Fibroblast of pulmonary artery (primary cell): ENCODE measurements at places on chromosomes 12 and 14.

DNA sequence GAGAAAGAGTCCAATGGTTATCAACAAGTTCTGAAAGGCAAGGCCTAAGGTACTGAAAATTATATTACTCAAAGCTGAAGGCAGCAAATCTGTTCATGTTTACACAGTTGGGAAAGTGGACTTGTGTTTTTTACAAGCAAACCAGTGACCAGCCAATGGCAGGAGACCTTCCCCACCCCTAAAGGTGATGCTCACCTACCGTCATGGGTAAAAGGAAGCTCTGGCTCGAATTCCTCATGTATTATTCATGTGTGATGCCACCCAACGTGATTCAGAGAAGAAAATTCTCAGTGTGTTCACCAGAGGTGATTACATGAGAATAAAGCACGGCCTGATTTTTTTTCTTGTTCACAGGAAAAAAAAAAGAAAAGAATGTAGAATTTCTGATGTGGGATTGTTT lies 1161.2 kb upstream of the SEL1L start:
- DNase-seq = no peak

DNA sequence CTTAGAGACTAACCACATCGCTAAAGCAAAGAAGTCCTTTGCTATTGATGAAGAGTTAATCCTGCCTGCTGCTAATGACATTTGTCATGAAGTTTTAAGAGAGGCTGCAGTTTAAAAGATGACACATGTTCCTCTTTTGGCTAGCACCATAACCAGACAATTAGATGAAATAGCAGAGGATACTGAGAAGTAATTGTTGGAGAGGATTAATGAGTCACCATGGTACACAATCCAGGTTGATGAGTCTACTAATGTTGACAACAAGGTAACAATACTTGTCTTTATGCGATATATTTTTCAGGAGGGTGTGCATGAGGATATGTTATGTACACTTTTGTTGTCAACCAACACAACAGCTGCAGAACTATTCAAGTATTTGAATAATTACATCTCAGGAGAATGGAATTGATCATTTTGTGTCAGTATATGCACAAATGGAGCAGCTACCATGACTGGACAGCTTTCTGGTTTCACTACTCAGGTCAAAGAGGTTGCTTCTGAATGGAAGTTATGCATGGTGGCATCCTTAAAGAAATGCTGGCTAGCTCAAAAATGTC lies 56.7 kb downstream of the LRRIQ1 start:
- DNase-seq = no peak

- peak; percentile 88 for DNase-seq
Measured at GRCh38 chr14:89137526-89138163, 279.4 kb downstream of the FOXN3 start.

DNA sequence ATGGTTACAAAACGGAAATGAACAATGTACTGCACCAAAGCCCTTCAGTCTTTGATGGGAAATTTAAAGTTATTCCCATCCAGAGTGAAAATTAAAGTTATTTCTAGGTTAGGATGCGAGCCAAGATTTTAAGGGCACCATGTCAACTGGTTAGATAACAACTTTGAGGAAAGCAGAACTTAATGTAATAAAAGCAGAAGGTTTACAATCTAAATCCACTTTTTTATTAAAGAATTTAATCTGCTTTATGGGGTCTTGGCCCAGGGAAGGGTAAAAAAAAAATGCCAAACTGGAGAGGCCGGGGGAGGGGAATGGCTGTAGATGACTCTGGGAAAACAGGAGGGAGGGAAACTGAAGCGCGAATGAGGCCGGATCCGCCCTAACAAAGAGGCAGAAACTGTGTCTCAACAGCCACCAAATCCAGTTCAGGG lies 108.2 kb upstream of the ATF7IP start:
- no peak for DNase-seq

- DNase-seq = peak; percentile 60
Measured at GRCh38 chr12:42741771-42742510, 152.4 kb upstream of the PRICKLE1 start.

GRCh38 chr12:62396750-62397149 lies 69.9 kb upstream of the MON2 start:
- peak; percentile 21 for DNase-seq

- DNase-seq = peak; percentile 69
Measured at GRCh38 chr14:33432407-33433023, 493.8 kb downstream of the NPAS3 start.

GRCh38 chr12:117404203-117404853 lies 42.9 kb upstream of the NOS1 start:
- no peak for DNase-seq

DNA sequence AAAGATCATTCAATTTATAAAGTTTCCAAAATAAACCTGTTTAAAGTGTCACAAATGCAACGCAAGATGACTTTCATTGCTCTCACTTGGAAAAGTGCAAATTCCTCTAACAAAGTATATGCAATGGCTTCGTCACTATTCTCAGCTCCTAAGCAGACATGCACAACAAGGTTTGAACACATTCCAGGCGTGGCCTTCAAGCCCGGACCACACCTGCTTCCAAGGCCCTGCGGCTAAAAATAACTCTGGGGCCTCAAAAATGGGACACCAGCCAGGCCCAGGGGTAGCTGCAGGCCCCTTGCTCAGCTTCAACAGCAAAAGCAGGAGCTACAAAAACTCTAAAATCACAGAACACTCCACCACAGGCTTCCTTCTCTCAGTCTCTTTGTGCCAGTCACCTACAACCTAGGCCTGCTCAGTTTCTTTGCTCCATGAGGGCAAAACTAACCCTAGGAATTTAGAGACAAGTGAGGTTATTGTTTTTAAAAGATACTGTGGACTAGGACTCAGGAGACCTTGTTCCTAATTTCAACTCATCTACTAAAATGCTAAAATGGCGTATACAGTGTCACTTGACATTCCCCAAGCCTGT lies 29.3 kb downstream of the DUSP16 start:
- no peak for DNase-seq

DNA sequence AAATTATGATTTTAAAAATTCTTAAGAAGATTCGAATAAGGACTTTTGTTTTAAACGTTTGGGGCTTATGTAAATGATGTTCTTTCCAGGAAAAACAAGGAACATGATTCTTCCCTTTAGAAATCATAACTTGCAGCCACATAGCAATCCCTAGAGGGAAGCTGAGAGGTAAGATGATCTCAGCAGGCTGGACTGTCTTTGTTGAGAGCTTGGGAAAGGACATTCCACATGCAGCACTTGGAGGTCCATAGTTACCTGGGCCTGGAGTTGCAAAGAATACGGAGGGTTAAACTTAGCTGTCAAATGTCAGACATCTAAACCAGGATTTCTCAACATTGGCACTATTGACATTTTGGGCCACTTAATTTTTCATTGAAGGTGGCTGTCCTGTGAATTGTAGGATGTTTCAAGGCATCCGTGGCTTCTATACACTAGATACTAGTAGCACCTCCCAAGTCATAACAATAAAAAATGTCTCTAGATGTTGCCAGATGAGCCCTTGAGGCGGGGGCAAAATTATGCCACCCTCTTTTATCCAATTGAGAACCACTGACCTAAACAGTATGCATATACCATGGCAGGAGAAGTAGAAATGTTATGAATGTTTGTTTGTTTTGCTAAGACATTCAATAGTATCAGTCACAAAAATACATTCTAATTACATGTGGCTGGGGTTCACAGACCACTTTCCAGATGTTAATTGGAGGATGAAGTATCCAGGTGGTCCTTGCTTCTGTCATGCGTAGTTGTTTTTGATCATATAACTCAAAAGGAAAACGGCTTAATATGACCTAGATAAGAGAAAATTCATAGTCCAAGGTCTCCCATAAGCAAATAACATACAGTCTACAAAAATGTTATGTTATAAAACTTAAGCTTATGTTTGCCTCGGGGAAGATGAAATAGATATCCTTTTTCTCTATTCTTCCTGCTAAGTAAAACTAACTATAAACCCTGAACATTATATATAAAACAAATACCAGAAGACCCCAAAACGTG lies 30.5 kb downstream of the TTC6 start:
- no peak for DNase-seq

DNA sequence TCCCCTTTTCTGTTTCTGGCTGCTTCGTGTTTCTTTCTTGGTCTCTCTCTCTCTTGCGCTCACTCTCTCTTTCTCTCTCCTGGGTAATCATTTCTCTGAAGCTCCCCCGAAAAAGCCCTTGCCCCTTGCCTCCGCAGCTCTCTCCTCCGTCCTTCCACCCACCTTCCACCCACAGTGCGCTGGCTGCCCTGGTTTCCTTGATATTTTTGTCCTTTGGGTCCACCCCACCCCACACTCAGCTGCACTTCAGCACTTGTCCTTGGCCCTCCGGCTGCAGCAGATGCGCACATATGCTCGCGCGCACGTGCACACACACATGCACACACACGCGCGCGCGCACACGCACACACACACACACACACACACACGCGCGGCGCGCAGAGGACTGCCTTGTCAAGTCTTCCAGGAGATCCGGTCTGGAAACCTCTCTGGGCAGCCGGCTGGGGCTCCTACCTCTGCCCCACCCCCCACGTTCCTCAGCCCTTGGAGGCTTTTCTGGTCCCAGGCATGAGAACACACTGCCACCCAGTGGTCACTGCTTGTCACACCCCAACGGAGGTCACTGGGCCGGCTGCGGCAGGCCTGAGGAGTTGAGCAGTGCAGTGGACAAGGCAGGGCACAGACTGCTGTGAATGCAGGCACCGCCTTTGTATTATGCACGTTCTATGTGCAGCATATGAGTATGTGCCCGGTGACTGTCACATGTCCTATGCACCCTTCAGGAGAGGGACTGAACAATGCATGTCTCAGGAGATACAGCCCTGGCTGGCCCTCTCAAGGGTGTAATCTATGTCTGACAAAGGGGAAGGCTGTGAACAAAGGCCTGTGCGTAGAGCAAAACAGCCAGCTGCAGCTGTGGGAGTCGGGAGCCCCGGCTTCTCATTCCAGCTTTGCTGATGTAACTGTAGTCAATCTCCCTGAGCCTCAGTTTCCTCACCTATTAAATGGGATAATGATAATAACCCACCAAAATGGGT lies 6.5 kb downstream of the LAG3 start:
- peak; percentile 95 for DNase-seq

GRCh38 chr12:103846415-103846814 lies 5.4 kb upstream of the NT5DC3 start:
- no peak for DNase-seq

GRCh38 chr12:46005151-46005797 lies 14.9 kb upstream of the SCAF11 start:
- DNase-seq = peak; percentile 47

- DNase-seq = peak; percentile 8
Measured at GRCh38 chr14:102922490-102923200, at the start of gene AMN. TSS of gene AMN (plus strand) at chr14:102922663. CDS start at chr14:102922689, 26 bp downstream.

- DNase-seq = no peak
Measured at GRCh38 chr14:45144658-45145057, 8.9 kb downstream of the FANCM start.

DNA sequence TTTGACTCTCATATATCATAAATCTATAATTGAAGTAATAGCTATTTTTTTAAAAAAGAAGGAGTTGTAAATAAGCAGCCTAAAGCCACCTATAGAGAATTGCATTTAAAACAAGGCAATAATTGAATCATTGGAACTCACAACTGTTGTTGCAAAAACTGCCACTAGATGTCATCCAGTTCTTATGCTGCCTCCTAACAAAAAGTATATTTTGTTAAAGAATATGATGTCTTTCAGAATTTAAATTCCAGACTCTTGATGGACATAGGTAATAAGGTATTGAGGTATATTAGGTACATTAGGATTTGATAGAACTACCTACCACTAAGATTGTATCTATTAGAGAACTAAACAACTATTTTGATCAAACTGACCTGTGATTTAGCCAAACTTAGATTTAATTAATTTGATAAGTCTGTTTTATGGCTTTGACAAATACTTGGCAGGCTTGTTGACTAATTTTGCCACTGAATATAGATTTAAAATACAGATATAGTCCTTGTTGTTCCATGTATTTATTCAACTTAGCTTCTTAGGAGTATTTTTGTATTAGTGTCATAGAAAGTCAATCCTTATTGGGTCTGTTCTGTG lies 401.4 kb downstream of the RPL10L start:
- DNase-seq = peak; percentile 31

DNA sequence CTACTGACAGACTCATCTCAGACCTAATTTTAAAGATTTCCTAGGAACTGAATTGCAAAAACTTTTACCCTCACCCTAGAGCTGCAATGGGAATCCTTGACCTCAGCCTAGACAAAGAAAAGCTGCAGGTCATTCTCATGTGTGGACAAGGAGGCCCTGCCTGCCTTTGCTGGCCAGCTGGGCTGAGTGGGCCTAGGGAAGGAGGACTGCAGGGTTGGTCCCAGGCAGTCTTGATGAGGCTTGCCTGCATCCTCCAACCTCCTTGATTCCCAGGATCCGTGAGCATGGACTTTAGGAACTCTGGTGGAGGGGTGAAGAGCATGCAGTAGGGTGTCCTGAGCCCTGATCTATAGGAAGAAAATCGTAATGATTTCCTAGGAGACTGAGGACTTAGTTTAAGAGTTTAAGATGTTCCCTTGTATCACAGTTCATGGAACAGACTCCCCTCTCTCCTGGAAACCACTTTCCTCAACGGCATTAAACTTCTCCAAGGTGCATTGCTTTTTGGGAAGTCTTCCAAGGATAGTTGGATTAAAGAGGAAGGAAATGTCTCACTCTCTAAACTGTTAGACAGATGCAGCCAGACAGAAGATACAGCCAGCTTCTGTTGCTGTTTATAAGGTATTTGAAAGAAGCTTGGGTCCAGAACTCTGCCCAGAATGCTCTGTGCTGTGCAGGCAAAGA lies 55.4 kb upstream of the DDX11 start:
- no peak for DNase-seq

DNA sequence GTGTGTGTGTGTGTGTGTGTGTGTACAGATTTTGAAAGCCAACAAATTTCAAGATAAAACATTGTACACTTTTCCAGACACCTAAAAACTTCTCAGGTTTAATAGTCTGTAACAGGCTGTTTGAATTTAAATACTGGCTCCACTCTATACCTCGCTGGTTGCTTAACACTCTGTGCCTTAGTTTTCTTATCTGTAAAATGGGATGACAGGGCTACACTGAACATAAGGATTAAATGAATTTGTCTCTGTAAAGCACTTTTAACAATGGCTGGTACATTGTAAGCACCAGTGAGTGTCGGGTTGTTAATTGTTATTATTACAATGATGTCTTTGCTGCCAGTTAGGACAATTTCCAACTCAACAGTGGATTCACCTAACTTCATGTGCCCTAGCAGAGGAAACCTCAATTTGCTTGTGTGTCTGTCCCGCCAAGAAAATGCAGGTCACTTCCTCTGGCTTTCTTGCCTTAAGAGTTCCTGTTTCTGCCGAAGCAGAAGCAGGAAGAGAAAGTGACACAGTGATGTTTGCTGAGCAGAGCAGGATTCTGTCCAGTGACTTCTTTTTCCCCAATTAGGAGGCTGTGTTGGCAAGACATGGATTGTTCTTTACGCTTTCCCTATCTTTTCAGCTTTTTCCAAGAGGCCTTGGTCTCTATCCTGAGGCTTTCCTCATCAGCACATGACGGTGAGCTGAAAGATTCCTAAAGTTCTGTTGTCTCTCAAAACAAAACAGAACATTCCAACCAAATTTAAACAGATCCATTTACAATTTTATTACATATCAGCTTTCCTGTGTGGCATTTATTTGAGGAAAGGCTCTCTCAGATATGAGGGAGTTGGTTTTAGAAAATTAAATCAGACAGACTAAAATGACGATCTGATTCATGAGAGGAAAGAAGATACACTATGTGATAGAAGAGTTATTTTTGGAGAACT lies 154.1 kb upstream of the ATP2B1 start:
- no peak for DNase-seq

- no peak for DNase-seq
Measured at GRCh38 chr12:14842315-14842714, 1.0 kb downstream of the ART4 start.

- no peak for DNase-seq
Measured at GRCh38 chr12:88591343-88591742, 11.1 kb upstream of the KITLG start.

- DNase-seq = no peak
Measured at GRCh38 chr14:64119980-64120379, 174.2 kb downstream of the ESR2 start.

- peak; percentile 1 for DNase-seq
Measured at GRCh38 chr12:83573671-83574070, 887.0 kb downstream of the TMTC2 start.
